RWPE1 (cell line): ENCODE measurements at places on chromosomes 5 and 9.

- DNase-seq: peak; percentile 55
Observed at GRCh38 chr5:103808464-103809106, 246.0 kb upstream of the NUDT12 start.

GRCh38 chr5:107284822-107285525 is 385.8 kb downstream of the EFNA5 start:
- DNase-seq: peak; percentile 55

DNA sequence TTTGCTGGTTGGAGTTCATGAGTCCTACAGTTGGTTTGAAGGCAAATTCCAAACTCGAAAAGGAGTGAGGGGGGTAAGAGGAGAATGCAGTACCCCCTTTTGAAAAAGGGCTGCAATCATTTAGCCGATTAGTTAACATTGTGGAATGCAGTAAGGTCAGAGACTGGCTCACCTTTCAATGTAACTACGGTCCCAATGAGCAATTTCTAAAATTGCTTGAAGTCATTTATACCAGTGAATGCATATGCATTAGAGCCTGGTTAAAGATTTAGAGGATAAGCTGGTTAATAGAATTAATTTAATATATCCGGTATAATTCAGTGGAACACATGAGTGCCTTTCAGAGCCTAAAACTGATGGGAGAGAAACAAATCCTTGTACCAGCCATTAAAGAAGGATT is 172.6 kb upstream of the PAPPA start:
- DNase-seq: no peak

- no peak for DNase-seq
Observed at GRCh38 chr5:95670568-95670967, 12.2 kb downstream of the SPATA9 start.

GRCh38 chr5:156051972-156052371 is 275.0 kb upstream of the SGCD start:
- no peak for DNase-seq

DNA sequence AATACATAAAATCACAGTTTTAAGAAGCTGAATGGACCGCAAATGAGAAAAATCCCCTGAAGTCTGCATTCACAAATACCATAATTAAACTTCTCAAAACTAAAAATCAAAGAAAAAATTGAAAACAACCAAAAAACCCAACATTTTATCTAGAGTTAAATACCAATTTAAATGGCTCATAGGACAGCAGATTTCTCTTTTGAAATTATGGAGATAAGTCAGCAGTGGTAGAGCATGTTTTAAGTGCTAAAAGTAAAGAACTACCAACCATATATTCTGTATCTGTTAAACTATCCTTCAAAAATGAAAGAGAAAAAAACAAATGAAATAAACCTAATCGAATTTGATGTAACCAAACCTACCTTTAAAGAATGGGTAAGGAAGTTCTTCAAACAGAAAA is 862.8 kb downstream of the TAF11L14 start:
- DNase-seq: no peak

- no peak for DNase-seq
Observed at GRCh38 chr5:151284392-151284967, 19.1 kb downstream of the SLC36A3 start.

GRCh38 chr9:106958955-106959657 is 96.1 kb downstream of the ZNF462 start:
- DNase-seq: peak; percentile 35

DNA sequence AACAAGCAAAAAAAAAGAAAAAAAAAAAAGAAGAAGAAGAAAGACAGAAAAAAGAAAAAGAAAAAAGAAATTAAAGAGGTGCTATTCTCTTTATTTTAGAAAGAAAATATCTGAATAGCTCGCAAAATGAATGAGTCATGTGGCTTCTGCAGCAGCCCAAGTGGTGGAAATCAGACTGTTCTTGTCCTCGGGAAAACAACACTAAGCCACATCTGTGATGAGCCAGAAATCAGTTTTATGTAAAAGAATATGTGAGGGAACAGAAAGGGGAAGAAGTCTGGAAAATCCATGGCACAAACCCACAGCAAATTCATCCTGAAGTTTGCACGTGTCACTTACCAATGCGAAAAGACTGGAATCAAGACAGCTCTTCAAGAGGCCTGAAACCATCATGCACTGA is 118.7 kb upstream of the GAS1 start:
- DNase-seq: no peak

- DNase-seq: no peak
Observed at GRCh38 chr5:9515436-9515835, 30.4 kb downstream of the SEMA5A start.

DNA sequence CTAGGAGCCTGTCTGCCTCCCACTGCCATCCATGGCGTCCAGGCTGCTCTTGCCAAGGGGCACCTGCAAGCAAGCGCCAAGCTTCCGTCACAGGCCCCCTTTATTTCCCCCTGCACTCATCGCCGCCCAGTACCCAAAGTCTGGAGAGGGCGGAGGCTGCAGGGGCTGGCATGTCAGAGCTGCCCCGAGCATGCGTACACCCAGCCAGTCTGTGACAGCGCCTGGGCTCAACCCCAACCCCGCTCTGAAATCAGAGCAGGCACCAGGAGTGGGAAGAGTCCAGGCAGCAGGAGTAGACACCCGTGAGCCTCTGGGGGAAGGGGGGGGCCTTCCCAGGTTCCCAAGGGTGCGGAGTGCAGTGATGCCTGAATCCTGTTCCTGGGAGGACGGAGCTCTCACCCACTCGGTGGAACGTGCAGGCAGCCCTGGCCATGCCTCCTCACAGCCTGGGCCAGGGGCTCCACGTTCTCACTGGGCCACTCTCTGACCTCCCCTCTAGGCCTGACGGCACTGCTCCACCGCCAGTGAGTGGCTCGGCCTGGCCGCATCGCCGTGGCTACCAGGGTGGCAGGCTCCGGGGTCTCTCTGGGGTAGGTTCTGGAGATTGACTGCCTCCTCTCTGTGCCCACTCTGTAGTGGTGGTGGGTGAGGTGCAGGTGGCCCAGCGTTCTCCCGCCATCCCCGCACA is 469.0 kb downstream of the CDH9 start:
- no peak for DNase-seq
